Fibroblast of the aortic adventitia (primary cell): ENCODE measurements at places on chromosomes 2 and 18. TPM values are rescaled to one million over a fixed set of nuclear protein-coding genes. Genes with fewer than 3 reads are reported as not detected.

EVA1A gene
- total RNA-seq = 25.2 and 28.1 TPM in 2 replicates

SCN9A gene
- total RNA-seq = 14.0 and 22.9 TPM in 2 replicates

DHRS9 gene
- 0.36 TPM in 1 of 2 replicates, not detected in the other for total RNA-seq

SERPINB10 gene
- not detected in 2 replicates for total RNA-seq

SH2D6 gene
- total RNA-seq = 0.27 TPM in 1 of 2 replicates, not detected in the other

SPR gene
- total RNA-seq = 14.3 and 58.3 TPM in 2 replicates

CDH2 gene
- 38.3 and 64.1 TPM in 2 replicates for total RNA-seq

MPPE1 gene
- total RNA-seq = 24.0 and 65.0 TPM in 2 replicates

GRHL1 gene
- total RNA-seq = 1.3 TPM in 1 of 2 replicates, not detected in the other

CYTIP gene
- 0.82 and 1.4 TPM in 2 replicates for total RNA-seq

SCN7A gene
- total RNA-seq = under 0.01 and 4.7 TPM in 2 replicates

POTEI gene
- not detected in 2 replicates for total RNA-seq

ST6GAL2 gene
- 0.09 and 0.16 TPM in 2 replicates for total RNA-seq

KCNJ13 gene
- not detected in 2 replicates for total RNA-seq

COL4A4 gene
- 1.1 and 2.6 TPM in 2 replicates for total RNA-seq
